ENCODE measurements at places on chromosomes 7 and 10.

DNA sequence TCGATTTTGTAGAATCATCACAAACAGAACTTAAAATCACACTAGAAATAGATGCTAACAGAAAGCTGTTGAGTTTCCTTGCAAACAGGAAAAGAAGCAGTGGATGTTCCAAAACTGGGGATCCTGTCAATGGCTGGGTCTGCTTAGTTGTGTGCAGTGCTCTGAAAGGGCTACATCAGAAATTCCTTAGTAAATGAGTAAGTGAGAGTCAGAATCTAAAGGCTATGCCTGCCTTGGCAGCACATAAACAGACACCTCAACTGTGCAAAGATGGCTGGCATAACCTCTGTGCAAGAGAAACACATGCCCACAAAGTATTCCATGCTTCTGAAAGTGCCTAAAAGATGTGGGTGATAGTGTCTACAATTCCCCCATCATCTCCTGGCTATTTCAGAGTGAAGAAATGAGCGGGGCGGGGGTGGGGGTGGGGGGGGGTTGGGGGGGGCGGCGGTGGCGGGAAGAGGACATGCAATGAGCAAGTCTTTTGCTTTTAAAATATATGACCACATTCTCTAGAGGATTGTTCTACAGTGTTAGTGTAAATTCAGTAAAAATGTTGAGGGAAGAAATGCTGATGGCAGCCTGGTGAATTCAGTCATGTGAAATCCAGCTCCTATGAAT is 138.1 kb upstream of the LAMB4 start:
- peak; percentile 53 for DNase-seq

DNA sequence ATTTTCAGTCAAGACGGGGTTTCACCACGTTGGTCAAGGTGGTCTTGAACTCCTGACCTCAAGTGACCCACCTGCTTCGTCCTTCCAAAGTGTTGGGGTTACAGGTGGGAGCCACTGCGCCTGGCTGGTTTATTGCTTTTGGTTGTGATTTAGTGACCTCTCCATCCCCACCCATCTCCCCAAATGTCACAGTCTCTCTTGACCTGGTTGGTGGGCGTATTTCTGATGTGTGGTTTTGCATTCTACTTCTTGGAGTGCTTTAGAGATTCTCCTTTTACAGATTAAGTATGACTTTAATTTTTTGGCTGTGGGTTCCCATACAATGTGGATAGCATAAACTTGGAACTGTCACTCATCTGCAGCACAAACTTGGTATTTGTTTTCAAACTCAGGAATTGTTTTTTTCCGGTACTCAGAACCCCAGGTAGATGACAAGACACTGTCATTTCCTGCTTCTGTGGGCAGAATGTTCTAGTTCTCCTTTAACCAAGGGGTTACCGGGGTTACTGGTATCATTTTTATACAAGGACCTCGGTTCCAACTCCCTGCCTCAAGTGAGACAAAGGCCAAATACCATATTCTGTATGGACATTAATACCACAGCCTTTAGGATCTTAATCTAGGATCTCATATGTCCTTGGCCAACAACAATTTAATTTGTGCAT is 50.5 kb downstream of the MRC1 start:
- DNase-seq = no peak

DNA sequence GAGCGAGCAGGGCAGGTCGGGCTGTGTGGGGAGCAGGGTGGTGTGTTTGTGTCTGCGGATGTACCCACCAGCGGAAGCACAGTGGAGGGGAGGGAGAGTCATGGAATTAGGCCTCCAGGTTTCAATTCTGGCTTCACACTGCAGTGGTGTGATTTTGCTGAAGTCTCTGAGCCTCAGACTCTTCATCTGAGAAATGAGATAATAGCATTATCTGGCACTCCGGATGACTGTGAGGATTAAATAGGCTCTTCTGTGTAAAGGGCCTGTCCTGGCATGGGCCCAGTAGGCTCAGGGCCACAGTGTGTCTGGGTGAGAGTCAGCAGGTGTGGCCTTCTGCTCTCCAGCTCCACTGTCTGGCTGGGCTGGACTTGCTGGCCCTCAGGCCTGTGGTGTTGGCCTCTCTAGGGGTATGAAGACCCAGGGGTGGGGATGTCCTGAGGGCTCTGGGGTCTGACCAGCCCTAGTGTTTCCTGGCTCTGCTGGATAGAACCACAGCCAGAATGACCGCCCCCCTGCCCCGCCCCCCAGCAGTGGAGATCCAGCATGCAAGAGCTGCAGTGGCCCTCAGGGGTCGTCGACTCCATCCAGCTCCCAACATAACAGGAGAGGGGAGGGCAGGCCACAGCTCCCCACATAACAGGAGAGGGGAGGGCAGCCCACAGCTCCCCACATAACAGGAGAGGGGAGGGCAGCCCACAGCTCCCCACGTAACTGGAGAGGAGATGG is 178.6 kb downstream of the RPS24 start:
- DNase-seq = no peak

GRCh38 chr10:2509081-2509531 is 558.2 kb upstream of the PFKP start:
- DNase-seq = peak; percentile 34

GRCh38 chr10:129759214-129760002 is 204.7 kb downstream of the EBF3 start:
- no peak for DNase-seq

GRCh38 chr7:35647171-35647574 is 47.8 kb downstream of the HERPUD2 start:
- no peak for DNase-seq

DNA sequence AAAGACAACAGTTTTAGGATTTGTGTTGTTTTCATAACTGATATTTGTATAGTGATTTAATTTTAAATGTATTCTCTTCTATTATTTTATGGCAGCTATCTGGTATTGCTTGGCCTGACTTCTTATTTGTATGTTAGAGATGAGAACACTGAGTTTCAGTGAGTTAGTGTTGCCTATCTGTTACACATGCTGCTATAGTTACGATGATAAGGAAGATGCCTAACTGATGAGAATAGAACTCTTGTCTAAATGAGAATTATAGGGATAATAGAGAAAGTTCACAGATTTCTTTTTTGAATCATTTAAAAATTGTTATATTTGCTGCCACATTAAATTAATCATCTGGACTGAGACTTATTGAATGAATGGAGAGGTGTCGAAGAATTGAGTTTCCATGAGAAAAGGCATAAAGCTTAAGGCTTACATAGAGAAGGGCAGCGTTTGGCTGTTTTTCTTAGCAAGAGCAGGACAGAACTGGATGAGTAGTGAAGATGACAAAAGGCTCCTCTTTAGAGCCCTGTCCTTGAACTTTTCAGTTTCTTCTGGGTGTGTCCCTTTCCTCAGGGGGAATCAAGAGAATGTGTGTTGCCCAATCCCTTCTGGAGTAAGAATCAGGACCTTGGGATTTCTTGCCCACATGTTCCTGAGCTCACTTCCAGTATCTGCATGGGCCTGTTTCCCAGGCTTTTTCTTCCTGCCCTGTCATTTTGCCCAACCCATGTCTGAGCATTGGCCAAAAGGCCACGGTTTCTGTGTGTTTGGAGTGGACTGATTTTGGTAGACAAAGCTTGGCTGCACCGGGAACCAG is 195.6 kb upstream of the CSTF2T start:
- DNase-seq = no peak

DNA sequence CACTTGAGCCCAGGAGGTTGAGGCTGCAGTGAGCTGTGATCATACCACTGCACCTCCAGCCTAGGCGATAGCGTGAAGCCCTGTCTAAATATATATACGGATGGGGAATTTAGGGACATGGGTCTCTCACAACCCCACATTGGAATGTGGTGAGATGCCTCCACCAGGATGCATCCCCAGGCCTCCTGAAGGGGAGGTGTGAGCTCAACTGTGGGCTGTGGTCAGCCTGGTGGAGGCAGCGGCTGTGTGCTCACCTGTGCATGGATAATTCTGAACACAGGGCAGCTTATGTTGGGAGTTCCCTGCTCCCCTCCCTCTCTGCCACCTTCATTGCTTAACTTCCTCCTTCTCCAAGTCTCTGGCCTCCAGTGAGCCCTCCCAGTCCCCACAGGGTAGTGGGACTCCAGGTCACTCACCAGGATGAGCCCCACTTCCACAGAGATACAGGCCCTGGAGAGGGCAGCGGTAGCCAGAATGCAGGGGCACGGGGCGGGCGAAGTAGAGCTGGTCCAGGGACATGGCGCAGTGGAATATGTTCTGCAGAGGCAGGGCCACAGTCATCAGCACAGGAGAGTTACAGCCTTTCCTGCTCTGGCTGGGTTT is 30.4 kb downstream of the PYROXD2 start:
- DNase-seq = no peak

DNA sequence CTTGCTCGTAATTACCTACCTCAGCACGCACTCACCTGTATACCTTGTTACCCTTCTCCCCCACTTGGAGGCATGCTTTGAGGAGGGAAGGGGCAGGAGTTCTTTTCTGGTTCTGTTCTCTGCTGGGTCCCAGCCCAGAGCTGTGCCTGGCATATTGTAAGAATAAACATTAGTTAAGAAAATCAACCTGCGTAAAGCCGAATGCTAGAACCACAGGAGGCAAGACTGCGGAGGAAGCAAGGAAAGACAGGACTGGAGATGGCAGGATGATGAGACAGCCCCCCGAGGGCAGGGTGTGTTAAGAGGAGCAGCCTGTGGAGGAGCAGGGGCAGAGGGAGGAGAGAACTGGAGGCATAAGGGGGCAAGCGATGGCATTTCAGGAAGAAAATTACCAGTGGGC is 9.5 kb downstream of the C10orf53 start:
- DNase-seq = no peak

DNA sequence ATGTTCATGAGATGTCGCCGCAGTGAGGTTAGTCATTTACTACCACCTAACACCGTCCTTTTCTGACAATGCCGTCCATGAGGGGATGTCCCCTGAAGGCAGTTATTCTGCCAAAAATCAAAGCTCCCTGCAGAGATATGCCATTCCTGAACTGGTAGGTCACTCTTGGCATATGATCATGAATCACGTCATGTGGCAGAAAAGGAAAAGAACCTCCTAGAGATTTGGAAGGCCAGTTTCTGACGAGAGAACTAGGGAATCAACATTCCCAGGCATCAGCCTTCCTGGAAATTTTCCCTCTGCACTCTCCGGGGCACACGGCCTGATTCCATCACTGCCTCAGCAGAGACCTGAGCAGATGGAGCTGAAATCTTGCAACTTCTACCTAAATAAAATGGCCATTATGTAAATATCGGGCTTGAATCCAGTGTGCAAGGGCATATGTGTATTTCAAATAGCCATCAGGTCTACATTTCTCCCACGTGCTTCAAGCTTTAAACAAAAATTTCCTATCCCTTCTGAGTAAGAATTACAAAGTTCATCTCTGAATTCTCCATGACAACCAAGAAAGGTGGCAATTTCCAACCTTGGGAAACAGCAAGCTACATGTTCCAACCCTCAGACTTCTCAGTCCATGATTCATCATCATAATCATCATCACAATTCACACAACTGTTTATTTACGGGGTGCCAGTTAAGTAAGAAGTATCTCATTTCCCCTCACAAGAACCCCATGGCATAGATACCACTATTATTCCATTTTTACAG is 46.5 kb downstream of the AMPH start:
- peak; percentile 35 for DNase-seq

DNA sequence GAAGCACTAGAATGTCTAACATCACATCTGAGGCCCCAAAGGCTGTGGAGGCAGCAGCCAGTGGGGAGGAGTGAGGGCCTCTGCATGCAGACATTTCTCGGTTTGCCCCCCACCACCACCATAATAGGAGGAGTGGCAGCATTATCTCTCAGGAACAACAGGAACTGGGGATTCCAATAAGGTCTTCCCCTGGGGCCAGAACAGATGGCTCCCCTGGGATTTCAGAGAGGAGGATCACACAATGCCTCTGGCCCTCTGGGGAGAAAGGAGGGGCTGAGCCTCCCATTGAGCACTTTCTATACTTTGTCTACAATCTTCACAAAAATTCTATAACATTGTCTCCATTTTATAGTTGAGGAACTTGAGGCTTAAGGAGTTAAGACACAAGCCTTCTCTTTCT is 61.1 kb downstream of the GRID1 start:
- DNase-seq = no peak

DNA sequence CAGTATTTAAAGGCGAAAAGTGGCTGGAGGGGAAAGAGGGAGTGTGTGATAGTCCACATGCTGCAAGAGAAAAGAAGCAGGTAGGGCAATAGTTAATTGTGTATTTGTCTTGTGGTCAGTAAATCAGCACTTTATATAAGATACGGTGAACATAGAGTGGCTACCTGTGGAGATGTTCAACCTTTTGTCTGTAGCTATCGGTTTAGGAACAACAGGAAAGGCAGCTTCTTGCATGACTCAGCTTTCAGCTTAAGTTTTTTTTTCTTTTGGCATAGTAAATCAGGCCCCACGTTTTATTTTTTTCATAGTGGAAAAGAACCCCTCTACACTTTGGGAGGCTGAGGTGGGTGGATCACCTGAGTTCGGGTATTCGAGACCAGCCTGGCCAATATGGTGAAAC is 14.2 kb upstream of the MTPN start:
- no peak for DNase-seq

- DNase-seq = peak; percentile 70
Observed at GRCh38 chr10:110356628-110357245, 52.0 kb upstream of the SMNDC1 start.

GRCh38 chr10:13905281-13905680 is 318.5 kb downstream of the PRPF18 start:
- no peak for DNase-seq

DNA sequence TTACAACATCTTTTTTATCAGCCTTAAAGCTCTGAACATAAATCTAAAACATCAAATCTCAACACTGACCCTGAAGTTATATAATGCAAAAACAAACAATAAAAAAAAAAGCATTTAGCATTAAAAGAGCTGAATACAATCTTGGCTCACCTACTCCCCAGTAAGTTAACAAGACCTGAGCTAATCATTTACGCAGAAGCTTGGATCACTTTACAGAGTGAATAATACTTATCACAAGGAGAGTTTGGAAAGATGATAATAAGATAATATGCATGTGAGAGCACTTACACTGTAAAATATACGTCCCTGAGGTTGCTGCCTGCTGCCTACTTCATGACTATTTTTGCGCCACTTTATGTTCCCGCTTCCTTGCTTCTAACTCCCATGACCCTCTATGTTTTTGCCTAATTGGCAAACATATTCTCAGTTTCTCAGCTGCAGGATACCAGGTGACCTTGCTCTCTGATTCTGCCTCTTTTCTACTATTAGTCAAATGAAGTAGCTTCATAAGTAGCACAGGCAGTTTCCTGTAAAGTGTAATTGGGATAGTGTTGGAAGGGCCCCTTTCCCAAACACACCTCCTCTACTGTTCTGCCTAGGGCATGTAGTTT is 333.6 kb downstream of the LRRTM3 start:
- no peak for DNase-seq

DNA sequence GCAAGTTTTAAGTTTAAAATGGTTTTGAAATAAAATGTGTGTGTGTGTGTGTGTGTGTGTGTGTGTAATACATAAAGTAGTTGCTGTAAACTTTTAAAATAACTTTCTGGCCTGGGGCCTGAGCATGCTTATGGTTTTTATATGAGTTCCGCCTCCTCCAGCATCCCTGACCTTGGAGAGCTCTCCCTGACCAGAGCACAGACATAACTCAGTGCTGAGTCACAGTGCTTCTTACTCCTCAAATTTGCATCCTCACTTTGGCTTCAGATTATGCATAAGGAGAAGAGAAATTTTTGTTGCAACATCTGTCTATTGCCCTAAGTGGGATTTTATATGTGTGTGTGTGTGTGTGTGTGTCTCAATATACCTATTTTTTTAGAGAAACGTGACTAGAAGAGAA is 200.8 kb downstream of the ELMO1 start:
- no peak for DNase-seq

GRCh38 chr10:21297603-21298383 is 227.7 kb downstream of the SKIDA1 start:
- DNase-seq = peak; percentile 33
